Memory B cell (primary cell): ENCODE measurements at places on chromosomes 7 and 10.

- DNase-seq, result no peak
These were observed 1.1 kb downstream of the ZNF777 start for GRCh38 chr7:149459540-149460452.

- DNase-seq, result no peak
These were observed 3.9 kb downstream of the FBXW4 start for GRCh38 chr10:101691081-101691480.

- no peak for DNase-seq
These were observed 154.4 kb upstream of the MKLN1 start for GRCh38 chr7:131173145-131173890.

DNA sequence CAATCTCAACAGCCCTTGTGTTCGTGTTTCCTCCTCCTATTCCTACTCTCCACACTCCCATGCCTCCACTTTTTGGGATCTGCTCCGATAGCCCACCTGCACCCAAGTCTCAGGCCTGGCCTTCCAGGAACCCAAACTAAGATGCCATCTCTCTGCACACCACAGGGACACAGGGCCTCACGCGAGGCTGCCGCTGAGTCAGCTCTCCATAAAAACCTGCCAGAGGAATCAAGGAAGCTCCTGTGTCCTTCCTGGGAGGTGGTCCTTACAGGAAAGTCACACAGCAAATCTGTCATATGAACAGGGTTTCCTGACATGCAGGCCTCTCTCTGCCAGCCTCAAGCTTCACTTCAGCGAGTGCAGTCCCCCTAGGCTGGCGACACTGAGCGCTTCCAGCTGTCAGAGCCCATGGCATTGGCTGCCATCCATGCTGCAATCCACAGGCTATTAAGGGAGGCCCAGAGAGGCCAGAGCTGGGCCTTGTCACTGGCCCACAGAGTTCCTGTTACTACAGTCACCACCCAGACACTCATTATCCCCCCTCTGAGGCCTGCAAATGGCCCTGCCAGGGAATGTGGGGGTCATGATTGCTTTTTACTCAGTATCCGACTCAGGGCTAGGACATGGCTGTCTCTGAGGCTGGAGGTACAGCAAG is 151.4 kb downstream of the OAT start:
- no peak for DNase-seq

DNA sequence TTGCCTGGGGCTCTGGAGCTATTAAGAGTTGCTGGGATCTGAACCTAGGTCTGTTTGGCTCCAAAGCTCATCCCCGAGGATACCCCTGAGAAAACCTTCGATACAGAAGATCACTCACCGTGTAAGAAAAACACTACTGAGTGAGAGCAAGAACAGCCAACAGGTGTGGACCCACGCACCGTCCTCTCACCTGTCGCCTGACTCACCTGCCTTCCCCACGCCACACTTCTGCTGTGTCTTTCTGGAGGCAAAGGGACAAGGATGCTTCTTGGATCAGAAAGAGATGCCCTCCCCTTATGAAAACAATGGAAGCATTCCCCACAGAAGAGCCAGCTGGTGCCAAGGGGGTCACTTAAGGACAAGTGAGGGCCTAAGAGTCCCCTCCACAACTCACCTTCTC is 46.7 kb downstream of the COL13A1 start:
- no peak for DNase-seq

DNA sequence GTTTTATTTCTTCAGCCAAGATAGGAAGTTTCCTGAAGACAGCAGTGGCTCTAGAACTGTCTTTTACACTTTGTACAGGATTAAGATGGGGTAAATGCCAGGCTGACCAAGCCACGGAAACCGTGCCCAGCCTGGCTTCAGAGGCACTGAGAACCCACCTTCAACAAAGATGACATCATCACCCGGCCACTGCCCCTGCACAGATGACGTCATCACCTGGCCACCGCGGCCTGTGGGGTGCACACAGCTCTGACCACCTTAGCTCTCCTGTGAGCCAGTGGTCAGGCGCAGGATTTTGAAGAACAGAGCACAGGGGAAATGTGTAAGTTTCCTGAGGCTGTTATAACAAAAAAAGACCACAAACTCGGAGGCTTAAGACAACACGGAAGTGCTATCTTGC is 486.4 kb upstream of the MKI67 start:
- no peak for DNase-seq

- DNase-seq, result no peak
These were observed 389.4 kb upstream of the AUTS2 start for GRCh38 chr7:69208848-69209247.

DNA sequence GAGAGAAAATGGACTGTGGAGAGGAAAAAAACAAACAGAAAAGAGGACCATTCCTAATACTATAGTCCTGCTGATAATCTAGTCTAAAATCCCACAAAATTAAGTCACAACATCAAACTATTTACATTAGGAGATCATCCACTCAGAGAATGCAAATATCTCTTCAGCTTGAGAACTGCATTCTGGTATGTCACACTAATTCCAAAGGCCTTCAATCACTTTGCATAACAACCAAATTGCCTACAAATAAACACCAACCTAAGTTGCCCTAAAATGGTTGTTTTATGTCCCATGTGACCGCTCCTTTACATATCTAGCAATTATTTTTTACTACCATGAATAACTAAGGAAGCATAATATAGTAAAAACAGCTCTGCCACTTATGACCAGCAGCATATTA is 264.3 kb downstream of the CACNA2D1 start:
- no peak for DNase-seq

- DNase-seq, result no peak
These were observed 67.7 kb downstream of the BMPR1A start for GRCh38 chr10:86824151-86824550.

DNA sequence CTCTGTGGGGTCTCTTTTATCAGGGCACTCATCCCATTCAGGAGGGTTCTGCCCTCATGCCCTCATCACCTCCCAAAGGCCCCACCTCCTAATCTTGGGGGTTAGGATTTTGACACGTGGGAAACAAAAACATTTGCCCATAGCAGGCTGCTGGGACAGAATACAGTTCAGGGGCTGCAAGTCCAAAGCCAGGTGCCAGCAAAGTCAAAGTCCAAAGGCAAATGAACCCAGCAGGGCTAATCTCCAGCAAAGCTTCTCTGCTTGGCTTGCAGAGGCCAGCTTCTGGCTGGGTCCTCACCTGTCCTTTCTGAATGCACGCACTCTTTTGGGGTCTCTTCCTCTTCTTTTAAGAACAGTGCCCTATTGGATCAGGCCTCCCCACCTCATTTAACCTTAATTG is 359.9 kb downstream of the DPP6 start:
- DNase-seq, result no peak

DNA sequence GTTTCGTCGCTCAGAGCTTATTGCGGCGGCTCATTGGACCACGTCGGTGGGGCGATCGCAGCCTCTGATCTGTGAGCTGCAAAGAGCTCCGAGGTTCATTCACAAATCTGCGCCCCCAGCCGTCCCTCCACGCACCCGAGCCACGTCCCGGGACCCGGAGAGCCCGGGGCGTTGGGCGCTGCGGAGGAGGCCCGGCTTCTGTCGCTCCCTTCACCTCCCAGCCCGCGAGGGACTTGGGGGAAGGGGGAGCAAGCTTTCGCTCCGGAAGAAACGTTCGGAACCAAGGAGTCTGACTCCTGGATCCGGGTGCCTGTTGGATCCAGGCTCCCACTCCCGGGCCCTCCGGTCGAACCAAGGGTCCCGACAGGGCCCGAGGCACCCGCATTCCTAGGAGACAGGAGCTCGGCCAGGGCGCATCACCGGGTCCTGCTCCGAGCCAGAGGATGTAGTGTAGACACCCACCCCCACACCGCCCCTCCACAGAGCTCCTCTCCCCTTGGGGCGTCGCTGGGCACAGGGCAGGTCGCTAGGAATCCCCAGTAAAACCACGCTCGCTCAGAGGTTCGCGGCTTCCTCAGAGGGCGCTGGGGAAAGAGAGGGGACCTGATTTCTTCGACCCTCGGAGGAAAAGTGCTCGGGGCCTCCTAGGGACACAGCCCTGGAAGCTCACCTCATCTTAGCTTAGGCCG is 7.9 kb upstream of the EN2 start:
- DNase-seq, result no peak

GRCh38 chr10:72310636-72311035 is 36.9 kb downstream of the DDIT4 start:
- DNase-seq, result no peak

DNA sequence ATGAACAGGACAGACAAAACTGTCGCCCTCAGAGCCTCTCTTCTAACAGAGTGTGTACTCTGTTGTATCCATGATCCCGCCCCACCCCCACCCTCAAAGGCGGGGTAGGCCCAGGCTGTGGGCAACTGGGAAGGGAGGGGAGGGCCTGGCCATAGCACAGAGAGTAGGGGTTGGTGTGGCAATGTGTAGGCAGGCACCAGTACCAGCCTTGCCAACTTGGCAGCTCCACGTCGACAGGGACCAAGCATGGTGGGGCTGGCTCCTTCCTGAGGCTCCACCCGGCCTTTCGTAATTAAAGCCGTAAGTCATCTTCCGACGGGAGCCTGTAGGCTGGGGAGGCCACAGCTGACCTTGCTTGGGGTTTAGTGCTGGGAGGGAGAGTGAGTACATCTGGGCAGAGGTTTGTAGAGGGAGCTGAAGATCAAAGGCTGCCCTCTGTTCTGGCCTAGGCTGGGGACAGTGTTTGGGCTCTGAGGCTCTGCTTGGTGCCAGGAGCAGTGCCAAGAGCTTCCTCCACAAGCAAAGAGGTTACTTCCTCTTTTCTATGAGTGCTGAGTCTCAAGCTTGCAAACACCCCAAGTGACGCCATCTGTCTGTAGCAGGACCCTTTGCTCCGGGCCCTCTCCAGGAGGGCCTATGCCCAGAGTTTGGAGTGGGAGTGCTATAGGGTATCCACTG is 121.6 kb downstream of the C10orf105 start:
- DNase-seq, result peak; percentile 35

GRCh38 chr10:130863044-130863443 is 448.5 kb downstream of the TCERG1L start:
- DNase-seq, result no peak

DNA sequence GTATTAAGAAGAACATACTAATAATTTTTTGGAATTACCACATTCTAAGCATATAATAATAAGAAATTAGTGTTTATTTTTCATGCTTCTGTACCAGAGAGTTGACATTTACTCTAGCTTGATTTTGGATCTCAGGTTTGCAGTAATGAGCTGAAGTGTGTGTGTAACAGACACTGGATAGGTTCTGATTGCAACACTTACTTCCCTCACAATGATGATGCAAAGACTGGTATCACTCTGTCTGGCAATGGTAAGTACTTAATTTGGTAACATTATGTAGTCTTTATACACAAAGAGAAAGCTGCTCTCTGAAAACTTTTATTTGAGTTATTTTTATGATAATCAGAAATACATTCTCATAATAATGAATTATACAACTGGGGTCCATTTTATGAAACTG is 54.1 kb downstream of the SRI start:
- DNase-seq, result no peak

DNA sequence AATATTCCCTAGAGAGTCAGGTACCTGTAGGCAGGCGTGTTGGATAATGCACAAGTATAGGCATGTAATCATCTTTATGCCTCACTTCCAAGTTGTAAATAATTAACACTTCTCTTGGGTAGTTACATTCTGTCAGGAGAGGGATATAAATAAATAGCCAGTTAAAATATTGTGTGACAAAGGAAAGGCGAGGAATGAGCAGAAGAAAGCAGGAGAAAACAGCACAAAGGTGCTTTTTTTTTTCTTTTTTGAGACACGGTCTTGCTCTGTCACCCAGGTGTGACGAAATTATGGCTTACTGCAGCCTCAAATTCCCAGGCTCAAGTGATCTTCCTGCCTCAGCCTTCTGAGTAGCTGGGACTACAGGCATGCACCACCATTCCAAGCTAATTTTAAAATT is 99.2 kb upstream of the LYZL2 start:
- no peak for DNase-seq

GRCh38 chr10:52956461-52956860 is 183.9 kb upstream of the MBL2 start:
- no peak for DNase-seq

- no peak for DNase-seq
These were observed 27.1 kb downstream of the ZNF800 start for GRCh38 chr7:127365164-127365956.

GRCh38 chr10:79431428-79431827 is 14.0 kb downstream of the ZCCHC24 start:
- no peak for DNase-seq

- DNase-seq, result no peak
These were observed 90.8 kb downstream of the PRLHR start for GRCh38 chr10:118504467-118505205.

GRCh38 chr7:34471844-34472243 is 186.2 kb upstream of the NPSR1 start:
- DNase-seq, result no peak

GRCh38 chr7:45399069-45399468 is 175.1 kb upstream of the ADCY1 start:
- DNase-seq, result no peak

GRCh38 chr10:97503406-97503805 is 4.7 kb downstream of the UBTD1 start:
- no peak for DNase-seq

GRCh38 chr7:25105911-25106310 is 19.1 kb downstream of the CYCS start:
- no peak for DNase-seq

- no peak for DNase-seq
These were observed 771 bp downstream of the PHYHIPL start for GRCh38 chr10:59177031-59177797.

GRCh38 chr10:22539579-22540298 is 174.6 kb downstream of the PIP4K2A start:
- DNase-seq, result no peak

DNA sequence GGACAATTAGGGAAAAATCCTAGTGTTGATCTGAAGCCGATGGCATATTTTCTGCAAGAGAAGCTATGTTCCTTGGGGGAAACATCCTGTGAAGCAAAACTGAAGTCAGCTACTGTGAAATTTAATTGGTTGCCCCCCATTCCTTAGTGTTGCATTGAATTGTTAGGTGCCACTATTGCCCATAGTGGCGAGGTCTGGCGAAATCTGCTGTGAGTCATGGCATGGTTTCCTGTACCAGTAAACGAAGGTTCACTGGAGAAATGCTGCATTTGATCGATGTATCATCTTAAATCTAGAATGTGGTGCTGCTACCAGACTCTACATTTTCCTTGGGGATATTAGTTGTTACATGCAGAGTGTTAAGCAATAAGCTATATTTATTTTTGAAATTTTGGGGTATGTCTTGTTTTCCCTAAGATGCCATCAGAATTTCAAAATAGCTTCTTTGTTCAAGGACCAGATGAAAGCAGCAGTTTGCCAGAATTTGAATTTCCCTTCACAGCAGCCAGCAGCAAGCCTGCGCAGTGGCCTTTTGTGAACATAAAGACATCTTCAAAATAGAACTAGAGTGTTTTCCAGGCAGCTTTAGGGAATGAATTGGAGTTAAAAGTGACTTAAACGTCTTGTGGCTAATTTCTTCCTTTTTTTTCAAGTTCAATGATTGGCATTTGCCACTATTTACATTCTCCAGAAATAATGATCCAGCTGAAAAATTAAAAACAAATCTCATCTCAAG is 348.6 kb upstream of the COBL start:
- no peak for DNase-seq

DNA sequence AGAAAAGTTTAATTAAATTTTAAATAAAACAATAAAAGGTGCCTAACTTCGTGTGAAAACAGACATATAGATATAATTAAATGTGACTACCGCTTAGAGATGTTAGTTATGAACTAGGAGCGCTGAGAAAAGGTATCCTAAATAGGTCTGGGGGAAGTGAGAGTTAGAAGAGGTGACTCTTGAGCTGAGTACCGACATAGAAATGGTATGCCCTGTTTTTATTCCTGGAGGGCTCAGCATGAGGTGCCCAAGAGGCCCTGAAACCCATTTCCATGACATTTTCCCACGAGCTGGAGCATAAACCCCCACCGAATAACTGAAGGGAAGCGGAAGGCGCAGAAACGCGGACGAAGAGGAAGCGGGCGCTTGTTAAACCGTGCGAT is 433 bp upstream of the STARD3NL start:
- no peak for DNase-seq

GRCh38 chr10:102600816-102601215 is 43.5 kb upstream of the TRIM8 start:
- DNase-seq, result no peak
